Type B pancreatic cell (in vitro differentiated cells): ENCODE measurements at places on chromosomes 16 and 17. TPM values are rescaled to one million over a fixed set of nuclear protein-coding genes. Genes with fewer than 3 reads are reported as not detected.

MRPL27 gene
- 66.6 and 76.9 TPM in 2 replicates for total RNA-seq

MT1G gene
- total RNA-seq, result 2.8 and 4.8 TPM in 2 replicates

ENPP7 gene
- 5.3 and 20.5 TPM in 2 replicates for total RNA-seq

GINS2 gene
- 13.7 and 39.9 TPM in 2 replicates for total RNA-seq

SLC13A2 gene
- 1.2 and 8.7 TPM in 2 replicates for total RNA-seq

TBC1D26 gene
- total RNA-seq, result 0.45 and 0.46 TPM in 2 replicates

SLC35G6 gene
- not detected in 2 replicates for total RNA-seq

CACNG1 gene
- total RNA-seq, result 0.24 and 0.29 TPM in 2 replicates

TUFM gene
- 177 and 182 TPM in 2 replicates for total RNA-seq

DNA sequence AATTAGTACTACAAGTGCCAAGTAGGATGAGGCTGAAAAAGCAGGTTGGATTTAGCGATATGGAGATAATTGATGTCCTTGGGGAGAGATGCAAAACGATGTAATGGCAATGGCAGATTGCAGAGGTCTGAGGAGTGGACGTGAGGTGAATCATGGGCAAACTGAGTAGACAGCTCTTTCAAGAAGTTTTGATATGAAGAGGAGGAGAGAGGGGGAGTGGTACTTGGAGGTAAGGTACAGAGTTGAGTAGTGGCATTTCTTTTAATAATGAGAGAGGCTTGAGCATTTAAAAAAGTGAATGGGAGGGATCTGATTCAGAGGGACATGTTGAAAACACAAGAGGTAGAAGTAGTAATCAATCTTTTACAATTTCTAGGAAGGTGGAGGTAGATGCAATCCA is 17.7 kb upstream of the VPS4A start:
- no peak for DNase-seq

DNA sequence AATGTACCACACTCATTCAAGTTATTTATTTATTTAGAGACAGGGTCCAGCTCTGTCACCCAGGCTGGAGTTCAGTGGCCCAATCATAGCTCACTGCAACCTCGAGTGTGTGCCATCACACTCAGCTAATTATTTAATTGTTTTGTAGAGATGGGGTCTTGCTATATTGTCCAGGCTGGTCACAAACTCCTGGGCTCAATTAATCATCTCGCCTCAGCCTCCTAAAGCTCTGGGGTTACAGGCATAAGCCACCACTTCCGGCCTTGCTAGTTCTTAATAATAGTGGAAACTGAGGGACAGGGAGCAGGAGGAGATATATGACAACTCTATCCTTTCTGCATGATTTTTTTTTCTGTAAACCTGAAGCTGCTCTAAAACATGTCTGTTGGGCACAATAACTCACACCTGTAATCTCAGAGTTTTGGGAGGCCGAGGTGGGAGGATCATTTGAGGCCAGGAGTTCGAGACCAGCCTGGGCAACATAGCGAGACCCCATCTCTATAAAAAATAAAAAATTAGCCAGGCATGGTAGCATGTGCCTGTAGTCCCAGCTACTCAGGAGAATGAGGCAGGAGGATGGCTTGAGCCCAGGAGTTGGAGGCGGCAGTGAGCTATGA is 11.7 kb upstream of the EXOC7 start:
- no peak for DNase-seq

- no peak for DNase-seq
Observed at GRCh38 chr17:46190763-46191162, 2.5 kb downstream of the KANSL1 start.

DNA sequence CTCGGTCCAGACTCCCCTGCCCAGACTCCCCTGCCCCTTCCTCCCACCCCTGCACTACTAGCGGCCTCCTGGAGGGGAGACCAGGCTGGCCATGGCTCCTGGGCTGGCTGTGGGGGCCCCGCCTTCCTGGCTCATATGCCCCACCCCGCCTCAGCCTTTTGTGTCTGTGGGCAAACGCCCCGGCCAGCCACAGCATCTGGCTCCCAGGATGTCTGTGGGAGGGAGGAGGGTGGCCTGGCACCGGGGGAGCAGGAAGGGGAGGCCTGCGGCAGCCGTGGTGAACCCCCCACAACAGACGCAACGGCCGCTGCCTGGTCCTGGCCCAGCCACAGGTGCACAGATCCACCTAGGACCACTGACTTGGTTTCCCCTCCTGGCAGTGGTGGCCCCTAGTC is 32.9 kb downstream of the BAHCC1 start:
- DNase-seq, result no peak

DNA sequence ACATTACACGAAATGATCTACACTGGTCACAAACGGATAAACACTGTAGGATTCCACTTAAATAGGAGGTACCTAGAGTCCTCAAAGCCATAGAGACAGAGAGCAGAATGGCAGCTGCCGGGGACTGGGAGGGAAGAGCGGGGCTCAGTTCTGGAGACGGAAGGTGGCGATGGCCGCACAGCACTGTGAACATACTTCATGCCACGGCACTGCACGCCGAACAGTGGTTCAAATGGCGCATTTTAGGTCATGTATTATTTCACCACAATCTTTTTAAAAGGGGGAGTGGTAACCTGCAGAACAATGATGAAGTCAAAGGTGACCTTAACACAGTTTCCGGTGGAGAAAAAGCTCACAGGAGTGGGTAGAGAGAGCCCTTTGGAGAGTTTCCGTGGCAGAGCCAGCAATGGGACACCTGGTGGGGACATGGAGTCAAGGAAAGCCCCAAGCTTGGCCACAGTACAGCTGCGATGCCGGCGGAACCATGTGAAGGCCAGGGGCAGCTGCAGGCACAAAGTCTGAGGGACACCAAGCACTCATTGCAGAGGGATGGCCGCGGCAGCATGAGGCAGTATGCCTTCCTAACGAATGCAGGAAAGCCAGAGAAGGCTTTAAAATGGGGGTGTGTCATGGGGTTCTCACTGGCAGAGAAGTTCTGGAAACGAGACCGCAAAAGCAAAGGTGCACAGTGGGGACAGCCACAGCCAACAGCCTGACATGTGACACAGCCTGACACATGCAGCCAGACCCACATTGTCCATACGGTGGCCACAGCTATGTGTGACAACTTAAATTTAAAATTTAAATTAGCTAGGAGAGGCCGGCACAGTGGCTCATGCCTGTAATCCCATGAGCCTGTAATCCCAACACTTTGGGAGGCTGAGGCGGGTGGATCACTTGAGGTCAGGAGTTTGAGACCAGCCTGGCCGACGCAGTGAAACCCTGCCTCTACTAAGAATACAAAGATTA is 7.3 kb downstream of the FLCN start:
- DNase-seq, result no peak

DNA sequence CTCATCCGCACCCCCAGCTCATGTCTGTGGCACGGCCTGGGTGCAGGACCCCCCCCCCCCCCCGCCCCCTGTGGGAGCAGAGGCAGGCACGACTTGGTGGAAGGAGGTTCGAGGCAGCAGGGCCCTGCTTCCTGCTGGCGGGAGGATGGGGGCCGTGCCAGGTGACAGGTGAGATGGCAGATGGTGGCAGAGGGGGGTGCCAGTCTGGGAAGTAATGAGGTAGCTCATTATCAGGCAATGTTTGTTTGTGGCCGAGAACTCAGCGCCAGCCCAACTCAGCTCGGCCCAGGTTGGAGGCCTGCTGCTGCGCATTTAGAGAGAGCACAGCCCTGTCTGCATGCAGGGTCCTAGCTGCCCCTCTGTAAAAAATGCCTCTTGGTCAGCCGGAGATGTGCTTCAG is 40.1 kb upstream of the JPH3 start:
- no peak for DNase-seq

DNA sequence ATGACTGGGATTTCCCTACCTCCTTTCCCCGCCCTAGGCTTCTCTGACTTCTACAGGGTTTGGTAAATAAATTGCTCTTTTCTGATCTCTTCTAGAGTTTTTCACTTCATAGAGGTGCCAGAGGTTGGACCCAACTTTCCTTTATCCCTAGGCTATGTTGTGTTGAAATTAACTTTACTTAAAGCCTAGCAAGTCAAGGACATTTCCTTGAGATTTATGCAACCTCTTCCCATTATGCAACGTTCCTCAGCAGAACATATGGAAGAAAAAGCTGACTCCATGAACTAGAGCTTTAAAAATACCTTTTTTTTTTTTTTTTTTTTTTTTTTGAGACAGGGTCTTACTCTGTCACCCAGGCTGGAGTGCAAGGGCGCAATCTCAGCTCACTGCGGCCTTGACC is 15.5 kb downstream of the MPO start:
- DNase-seq, result no peak

- DNase-seq, result no peak
Observed at GRCh38 chr17:72411124-72411563, 290.3 kb downstream of the SOX9 start.

GRCh38 chr16:69619514-69619913 is 53.7 kb downstream of the NFAT5 start:
- DNase-seq, result no peak

GRCh38 chr17:78438694-78439325 is 60.4 kb downstream of the PGS1 start:
- DNase-seq, result no peak

- DNase-seq, result no peak
Observed at GRCh38 chr16:11085916-11086315, 141.6 kb downstream of the CLEC16A start.

DNA sequence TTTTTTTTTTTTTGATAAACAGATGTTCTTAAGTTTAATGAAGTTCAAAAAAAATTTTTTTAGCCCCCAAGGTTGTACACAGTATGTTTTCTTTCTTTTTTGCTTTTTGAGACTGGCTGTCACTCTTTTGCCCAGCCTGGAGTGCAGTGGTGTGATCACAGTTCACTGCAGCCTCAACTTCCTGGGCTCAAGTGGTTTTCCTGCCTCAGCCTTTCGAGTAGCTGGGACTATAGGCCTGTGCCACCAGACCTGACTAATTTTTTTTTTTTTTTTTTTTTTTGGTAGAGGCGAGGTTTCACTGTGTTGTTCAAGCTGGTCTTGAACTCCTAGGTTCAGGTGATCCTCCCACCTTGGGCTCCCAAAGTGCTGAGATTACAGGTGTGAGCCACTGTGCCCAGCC is 12.8 kb downstream of the ITGAE start:
- DNase-seq, result no peak

DNA sequence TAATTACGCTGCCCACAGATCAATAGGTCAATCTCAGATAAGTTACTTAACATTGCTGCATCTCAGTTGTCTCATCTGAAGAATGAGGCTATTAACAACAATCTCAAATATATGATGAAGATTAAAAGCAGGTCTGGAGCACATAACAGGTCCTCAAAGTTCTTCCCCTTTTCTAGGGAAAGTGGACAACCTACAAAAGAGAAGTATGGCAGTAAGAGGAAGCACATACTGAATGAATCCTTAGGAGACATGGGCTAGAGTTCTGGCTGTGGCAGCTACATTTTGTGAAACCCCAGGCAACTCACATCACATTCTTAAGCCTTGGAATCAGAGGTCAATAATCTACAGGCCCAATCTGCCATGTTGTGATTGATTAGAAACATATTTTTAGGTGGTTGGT is 180.6 kb downstream of the PCTP start:
- DNase-seq, result no peak

DNA sequence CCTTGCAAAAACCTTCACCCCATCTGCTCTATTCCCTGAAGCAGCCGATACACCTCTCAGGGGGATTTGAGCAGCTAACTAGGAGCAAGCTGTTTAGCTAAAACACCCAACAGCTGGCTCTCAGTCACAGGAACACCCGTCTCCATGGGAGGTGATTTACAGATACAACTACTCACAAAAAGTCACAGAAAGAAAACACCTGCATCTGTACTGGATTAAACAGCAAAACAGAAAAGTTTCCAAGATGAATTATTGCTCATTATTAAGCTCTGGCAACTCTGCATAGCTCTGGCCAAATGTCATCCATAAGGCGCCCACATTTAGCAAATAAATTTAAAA is 22.3 kb downstream of the GJC1 start:
- no peak for DNase-seq

DNA sequence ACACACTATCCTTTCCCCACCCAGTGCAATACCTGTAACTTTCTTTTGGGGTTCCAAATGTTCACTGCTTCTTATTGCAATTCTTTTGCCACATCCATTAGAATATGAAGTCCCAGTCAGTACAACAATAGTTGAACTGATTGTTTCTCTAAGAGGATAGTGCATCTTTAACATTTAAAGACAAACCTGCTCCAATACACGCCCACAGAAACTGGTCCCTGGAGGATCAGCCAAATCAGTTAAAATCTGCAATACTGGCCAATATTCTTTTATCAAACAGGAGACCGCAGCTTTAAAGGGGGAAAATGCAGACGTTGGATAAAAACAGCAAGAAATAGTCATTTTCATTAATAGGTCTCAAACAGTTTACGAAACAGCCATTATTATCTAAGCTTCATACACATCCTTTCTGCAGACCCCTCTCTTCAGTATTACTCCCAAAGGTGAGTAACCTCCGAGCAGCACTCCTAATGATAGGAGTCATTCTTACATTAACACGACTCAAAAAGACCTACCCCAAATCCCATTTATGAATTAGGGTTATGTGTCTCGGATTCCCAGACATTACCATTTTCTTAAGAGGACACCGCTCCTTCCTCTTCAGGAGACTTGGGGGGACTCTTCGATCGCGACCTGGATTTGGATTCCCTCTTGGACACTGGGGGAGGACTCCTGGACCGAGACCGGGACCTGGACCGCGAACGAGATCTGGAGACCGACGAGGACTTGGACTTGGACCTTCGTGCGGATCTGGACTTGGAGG is 1.4 kb downstream of the SRSF2 start:
- no peak for DNase-seq
